H7 (cell line): ENCODE measurements at places on chromosomes 5 and 9.

- peak; percentile 83 for DNase-seq
Measured at GRCh38 chr5:178589180-178590140, 733 bp downstream of the COL23A1 start.

GRCh38 chr9:127077644-127077946 is 44.8 kb downstream of the ANGPTL2 start:
- no peak for DNase-seq

DNA sequence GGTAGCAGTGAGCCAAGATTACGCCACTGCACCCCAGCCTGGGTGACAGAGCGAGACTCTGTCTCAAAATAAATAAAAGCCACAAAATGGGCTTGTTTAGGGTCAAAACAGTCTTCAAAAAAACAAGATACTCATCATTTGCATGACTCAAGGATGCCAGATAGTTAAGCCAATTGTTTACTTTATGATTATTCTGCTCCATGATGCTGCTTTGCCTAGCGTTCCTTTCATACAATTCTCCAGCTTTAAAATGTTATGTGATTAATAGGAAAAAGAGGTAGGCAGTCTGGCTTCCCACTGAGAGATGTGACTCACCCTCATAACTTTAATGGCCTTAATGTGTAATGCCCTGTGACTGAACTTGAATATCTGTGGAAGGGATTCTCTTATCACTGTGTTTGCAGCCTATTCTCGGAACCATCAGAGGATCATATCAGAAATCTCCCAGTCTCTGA is 364.6 kb upstream of the TRPC7 start:
- no peak for DNase-seq

DNA sequence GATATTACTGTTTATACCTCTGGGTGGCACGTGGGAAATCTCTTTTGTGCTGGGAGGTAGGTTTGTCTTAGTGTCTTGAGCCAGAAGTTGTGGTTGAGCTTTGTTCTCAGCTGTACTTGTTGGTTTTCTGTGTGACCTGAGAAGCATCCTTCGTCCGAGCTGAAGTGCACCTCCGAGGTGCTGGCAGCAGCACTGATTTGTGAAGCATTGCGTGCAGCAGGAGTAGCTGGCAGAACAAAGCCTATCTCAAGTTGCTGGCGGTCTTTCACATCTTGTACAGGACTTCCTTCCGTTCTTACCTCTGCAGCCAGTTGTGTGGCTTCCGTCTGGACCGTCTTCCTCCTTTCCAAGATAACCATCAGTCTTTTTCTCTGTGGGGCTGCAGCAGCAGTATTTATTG is 4.3 kb downstream of the PRRC2B start:
- no peak for DNase-seq

DNA sequence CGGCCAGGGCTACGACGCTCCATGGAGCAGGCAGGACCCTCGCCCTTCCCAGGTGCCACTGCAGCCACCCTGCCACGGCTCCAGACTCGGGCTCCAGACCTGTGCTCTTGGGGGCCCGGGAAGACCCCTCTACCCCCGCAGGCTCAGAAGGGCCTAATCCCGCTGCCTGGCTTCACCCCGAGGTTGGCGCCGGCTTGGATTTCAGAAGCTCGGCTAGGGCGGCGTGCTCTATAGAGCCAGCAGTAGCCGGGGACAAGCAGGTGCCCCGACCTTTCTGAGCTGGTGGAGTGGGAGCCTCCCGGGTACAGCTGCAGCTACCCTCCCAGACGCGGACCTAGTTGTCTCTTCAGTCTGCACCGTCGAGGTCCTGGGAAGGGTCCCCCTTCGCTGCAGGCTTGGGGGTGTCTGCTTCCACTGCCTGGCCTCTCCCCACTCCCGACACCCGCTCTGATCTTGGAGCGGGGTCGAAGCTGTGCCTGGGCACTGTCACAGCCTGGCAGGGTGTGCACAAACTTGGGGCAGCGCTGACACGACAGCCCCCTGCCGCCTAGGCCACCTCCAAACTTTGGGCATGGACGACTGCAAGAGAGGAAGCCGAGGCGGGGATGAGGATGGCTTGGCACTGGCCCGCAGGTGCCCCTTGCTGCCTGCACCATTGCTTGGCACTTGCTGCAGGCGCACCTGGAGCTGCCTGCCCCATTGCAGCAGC is 1366.1 kb upstream of the CDH9 start:
- peak; percentile 7 for DNase-seq

DNA sequence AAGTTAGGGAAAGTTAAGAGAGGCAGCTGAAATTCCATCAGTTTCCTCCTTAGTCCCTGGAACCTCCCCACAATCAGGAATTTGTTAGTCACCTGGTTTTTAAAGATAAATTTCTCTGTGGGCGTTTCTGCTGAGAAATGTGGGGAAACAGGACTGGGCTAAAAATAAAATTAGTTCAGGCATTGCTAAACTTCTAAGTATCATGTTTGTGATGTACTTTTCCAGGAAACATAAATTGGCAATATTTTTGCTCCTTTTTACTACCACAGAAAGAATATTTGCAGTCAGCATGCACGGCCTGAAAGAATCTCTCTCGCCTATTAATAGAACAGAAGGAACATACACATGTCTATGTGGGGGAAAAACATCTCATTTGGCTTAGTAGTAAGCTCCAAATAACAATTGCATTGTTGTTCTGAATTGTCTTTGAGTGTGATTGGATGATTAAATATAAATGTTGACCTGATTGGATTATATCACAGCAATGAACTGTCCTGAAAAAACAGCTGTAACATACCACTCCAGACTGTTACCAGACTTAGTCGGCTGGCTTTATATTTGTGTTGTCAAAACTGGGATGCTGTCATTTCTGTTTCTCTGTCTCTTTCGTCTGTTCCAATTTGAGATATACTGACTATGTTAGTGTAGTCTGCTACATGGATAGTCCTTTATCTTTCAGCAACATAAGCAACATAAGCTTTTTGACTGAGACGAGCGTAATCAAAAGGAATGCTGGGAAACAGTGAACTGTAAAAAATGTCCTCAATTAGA is 12.9 kb downstream of the TJP2 start:
- DNase-seq = no peak

DNA sequence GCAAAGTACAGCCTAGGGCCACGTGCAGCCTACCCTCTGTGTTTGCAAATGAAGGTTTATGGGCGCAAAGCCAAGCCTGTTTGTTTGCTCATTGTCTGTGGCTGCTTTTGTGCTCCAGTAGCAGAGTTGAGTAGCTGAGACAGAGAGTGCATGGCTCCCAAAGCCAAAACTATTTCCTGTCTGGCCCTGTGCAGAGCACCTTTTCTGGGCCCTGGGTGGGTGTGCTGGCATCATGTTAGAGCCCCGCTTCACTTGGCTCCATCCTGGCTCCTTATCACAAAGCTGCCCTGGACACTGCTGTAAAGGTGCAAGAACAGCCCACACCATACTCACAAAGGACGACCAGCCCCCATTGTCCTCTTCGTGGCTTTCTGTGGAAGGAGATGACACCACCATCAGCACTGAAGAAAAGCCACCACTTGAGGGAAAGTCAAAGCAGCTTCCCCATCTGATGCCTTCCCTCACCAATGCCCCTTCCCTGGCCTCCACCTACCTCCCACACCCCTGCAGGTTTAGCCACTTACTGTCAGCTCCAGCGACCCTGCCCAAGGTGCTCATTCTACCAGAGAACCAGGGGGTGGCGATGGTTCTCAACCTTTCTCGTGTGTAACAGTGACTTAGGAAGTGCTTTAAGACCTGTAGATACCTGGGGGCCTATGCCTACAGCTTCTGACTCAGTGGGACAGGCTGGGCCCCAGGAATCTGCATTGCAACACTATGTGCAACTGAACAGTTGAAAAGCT is 23.4 kb downstream of the LCP2 start:
- DNase-seq = peak; percentile 70

- DNase-seq = no peak
Measured at GRCh38 chr9:108477529-108478006, 378.2 kb downstream of the ACTL7B start.

- DNase-seq = peak; percentile 67
Measured at GRCh38 chr5:155728857-155729683, 597.9 kb upstream of the SGCD start.

- peak; percentile 52 for DNase-seq
Measured at GRCh38 chr9:121566481-121567465, 67.1 kb upstream of the GGTA1 start.
